Activated CD4-positive, alpha-beta memory T cell treated with anti-CD3 and anti-CD28 coated beads, Interleukin-2, amount 10 ng/mL, durations not matched to agents 7 days and 5 days (primary cell): ENCODE measurements at places on chromosomes 7 and 10. TPM values are rescaled to one million over a fixed set of nuclear protein-coding genes. Genes with fewer than 3 reads are reported as not detected.

GRCh38 chr7:43700059-43700501 lies 29.2 kb downstream of the COA1 start:
- DNase-seq: no peak

- no peak for DNase-seq
Measured at GRCh38 chr10:48729941-48730457, 45.3 kb downstream of the WDFY4 start.

GRCh38 chr10:79187121-79187940 lies 118.6 kb downstream of the ZMIZ1 start:
- no peak for DNase-seq

DNA sequence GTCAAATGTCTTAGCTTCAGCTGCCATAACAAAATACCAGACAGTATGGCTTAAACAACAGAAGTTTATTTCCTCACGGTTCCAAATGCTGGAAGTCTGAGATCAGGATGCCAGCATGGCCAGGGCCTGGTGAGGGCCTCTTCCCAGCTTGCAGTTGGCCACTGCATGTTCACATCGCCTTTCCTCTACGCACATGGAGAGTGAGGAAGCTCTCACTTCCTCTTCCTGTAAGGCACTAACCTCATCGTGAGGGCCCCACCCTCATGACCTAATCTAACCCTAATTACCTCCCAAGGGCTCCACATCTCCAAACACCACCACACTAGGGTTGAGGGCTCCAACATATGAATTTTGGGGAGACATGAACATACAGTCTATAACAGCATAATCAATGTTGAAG lies 14.4 kb downstream of the ZNF33B start:
- DNase-seq: no peak

DNA sequence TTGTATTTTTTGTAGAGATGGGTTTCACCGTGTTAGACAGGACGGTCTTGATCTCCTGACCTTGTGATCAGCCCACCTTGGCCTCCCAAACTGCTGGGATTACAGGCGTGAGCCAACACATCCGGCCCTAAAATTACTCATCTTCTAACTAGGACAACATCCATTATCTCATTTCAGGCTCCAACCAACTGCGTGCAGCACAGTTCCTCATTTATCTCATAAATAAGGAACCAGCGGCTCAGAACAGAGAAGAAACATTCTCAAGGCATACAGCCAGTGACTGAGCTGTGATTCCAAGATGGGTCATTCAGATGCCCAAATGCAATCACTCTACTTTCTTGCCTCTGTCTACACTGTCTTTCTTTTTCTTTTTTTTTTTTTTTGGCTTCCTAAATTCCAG lies 356.1 kb downstream of the ELMO1 start:
- DNase-seq: no peak

DNA sequence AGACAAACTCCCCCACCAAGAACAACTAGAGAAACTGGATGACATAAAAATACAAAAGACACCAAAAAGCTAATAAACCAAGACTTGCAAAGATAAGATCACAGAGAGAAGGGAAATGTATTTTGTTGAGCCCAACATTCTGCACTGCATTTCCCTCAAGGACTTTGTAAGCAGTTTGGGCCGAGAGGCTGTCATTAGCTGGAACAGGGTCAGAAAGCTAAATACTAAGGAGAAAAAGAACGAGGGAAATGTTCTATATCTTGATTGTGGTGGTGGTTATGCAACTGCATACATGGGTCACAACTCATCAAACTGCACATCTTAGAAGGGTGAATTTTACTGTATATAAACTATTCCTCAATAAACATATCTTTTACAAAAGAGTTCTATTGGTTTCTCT lies 315.0 kb downstream of the IPMK start:
- DNase-seq: no peak

DNA sequence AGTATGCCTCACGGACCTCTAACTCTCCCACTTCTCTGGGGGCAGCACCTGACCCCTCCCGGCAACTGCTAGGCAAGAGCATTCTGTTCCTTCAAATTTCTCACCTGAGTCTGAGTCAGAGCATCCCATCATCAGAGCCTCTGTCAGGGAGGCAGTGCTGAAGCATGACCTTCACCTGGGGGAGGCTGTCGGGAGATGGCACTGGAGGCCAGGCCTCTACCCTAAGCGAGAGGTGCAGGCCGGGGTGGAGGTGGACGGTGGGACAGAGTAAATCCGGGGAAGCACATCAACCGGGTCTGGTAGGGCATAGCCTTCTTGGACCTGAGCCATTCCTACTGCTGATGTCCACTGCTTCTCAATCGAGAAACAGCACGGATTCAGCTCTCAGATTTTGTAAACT lies 90.4 kb downstream of the SPAG6 start:
- no peak for DNase-seq

GRCh38 chr10:62562101-62562500 lies 187.9 kb downstream of the ZNF365 start:
- no peak for DNase-seq

GRCh38 chr7:93040355-93040754 lies 77.4 kb downstream of the SAMD9 start:
- no peak for DNase-seq

- no peak for DNase-seq
Measured at GRCh38 chr10:310371-310770, 175.1 kb downstream of the ZMYND11 start.

- DNase-seq: no peak
Measured at GRCh38 chr10:28925121-28925663, 247.9 kb downstream of the BAMBI start.

GRCh38 chr10:121130382-121130781 lies 279.2 kb downstream of the WDR11 start:
- DNase-seq: no peak

DNA sequence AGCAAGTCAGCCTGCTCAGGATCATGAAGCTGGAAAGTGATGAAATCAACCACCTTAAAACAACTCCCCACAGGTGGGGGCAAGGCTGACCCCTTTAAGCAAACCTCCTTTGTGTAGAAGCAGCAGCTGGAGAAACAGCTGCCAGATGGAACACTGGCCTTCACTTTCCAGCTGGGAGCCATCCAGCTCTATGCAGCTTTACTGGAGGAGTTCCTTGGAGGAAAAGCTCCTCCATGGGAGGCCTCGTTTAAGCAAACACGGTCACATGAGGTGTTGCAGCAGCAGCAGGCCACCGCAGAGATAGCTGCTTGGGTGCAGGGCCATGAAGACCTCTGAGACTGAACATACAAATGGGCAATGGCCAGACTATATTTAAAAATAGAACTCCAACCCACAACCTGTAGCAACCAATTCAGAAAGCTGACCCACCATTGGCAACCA lies 13.0 kb upstream of the DLG5 start:
- DNase-seq: no peak

The ADARB2 gene
- 3.0 TPM for total RNA-seq

The STEAP1B gene
- 0.33 TPM for total RNA-seq

The SSC4D gene
- total RNA-seq: not detected

The SPAM1 gene
- total RNA-seq: not detected

The PHYHIPL gene
- not detected for total RNA-seq
